Lower lobe of right lung (tissue), 2 donors: ENCODE measurements at places on chromosomes 4 and X. TPM values are rescaled to one million over a fixed set of nuclear protein-coding genes. Genes with fewer than 3 reads are reported as not detected.

MAGEA2B gene
- total RNA-seq, result not detected

RNF128 gene
- 15.4 TPM for total RNA-seq

DNA sequence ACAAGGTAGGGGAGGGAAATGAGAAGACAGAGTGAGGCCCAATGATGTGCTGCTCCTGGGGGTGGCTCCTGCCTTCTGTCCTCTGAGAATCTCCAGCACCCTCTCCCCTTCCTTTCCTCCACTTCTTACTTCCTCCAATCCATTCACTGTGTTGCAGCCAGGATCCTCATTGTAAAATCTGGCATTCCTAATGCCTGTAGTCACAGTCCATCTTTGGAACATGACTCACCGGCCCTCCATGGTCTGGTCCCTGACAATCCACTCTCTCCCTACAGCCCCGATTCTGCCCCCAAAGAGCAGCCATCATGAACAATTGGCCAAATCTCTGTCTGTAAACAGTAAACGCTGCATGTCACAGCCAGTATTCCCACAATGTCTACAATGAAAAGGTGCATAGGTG, 72.9 kb downstream of the CLNK start:
- DNase-seq, result no peak

- no peak for DNase-seq
These were observed 8.3 kb upstream of the CD40LG start for GRCh38 chrX:136639506-136640176.

GRCh38 chr4:108114503-108114902, 54.2 kb downstream of the LEF1 start:
- DNase-seq, result no peak

- DNase-seq, result peak; percentile 64
These were observed 729 bp upstream of the IRF2 start for GRCh38 chr4:184475096-184475461.

DNA sequence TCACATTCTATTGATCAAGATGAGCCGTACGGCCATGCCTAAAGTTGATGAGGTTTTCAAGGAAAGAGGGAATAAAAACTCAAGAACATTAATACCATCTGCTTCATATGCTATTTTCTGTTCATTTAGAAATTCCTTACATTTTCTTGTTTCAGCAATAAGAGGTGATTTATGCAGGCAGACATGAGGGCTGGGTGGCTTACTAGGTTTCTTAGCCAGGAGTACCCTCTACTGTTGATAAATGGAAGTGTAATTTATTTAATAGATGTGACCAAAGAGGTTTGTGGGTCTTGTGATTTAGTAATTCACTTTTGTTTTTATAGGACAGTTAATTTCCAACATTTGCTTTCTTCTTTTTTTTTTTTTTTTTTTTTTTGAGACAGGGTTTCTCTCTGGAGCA, 6.4 kb upstream of the SMIM9 start:
- no peak for DNase-seq
